ENCODE measurements at places on chromosomes 1 and 21.

DNA sequence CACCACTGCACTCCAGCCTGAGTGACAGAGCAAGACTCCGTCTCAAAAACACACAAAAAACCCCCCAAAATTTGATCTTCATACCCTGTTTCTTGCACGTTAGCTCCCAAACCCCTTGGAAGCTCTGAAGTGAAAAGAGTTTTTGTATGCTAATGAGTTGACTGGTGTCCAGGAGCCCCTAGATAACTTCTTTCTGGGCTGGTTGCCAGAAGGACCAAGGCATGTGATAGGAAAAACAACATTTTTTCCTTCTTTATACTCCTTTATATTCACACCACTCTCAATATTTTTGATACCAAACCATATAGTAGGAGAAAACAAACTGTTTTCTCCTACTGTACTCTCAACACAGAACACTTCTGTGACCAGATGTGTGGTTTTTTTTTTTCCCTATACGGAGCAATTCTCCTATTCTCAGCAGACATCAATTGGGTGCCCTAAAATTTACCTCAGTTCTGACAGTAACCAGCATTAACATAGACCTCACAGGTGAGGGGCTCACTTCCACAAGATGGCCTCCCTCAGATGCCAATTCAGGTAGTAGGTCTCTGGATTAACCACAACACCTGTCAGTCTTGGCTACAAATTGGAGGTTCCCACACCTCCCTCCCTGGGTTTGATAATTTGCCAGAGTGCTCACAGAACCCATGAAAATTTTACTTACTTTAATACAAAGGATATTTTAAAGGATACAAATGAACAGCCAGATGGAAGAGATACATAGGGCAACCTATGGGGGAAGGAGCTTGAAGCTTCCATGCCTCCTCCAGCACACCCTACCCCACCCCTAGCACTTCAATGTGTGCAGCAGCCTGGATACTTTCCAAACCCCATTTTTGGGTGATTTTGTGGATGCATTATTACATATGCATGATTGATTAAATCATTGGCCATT, 25.6 kb downstream of the ZYG11B start:
- DNase-seq, result no peak

GRCh38 chr1:46005594-46005993, 126.8 kb downstream of the PIK3R3 start:
- DNase-seq, result no peak

DNA sequence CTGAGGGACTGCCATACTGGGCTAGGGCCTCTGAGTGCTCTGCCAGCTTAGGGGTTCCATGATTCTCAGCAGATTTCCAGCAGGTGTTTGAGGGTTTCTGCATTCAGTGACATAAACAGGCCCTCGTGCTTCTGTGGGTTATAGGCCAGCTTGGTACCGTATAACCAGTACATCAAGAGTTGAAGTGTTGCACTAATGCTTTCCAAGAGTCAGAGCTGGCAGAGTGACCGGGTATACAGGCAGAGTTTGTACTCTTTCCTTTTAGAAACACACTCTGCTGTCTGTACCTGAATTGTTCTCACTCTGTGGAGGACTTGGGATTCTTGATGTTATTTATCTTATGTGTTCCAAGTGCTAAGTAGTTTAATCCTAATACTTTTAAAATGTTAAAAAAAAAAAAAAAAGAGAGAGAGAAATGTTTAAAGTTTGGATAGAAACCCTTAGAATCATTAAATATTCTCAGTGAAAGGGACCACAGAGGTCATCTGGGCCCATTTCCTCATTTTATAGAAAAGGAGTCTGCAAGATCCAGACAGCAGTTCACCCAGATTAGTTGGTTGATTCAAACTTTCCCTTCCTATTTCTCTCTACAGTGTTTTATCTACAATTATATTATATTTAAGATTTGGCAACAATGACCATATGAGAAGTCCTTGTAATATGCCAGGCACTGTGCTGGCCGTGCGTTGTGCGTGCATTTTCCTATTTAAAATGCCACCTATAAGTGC, 325.8 kb downstream of the KIF26B start:
- no peak for DNase-seq

DNA sequence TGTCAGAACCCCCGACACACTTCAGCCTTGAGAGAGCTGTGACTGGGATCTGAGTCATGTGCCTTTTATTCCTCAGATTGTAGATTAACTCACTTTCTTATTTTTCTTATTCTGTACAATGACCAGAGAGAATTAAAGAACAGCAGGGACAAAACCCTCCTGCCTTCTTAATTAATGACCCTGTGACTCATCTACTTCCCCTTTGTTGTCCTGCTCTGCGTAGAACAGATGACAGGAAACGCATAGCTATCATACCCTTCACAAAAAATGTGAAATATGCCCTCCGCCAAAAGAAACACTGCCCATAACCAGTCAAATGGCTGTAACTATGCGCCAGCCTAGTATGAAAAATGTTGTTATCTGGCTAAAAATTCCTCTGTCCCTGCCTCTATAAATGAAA, 9.1 kb upstream of the PADI2 start:
- peak; percentile 98 for DNase-seq

- no peak for DNase-seq
Measured at GRCh38 chr1:160400646-160401486, 502 bp downstream of the VANGL2 start.

- DNase-seq, result no peak
Measured at GRCh38 chr1:236129306-236129705, 13.0 kb upstream of the GPR137B start.

DNA sequence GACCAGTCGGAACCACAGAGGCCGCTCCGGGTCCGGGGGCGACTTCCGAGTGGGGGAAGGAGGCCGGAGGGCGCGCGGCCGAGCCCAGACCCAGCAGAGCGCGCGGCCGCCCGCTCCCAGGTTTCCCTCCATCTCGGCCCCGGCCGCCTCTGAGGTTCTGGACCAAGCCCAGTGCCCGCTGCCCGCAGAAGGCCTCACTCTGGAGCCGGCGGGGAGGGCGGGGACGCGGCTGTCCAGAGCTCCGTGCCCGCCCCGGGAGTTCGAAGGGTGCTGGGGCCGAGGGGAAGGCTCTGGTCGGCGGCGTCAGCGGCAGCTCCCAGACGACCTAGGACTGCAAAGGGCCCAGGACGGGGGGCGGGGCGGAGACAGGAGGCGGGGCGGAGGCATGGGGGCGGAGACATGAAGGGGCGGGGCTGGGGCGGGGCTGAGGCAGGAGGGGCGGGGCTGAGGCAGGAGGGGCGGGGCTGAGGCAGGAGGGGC, 48.0 kb upstream of the SLC19A1 start:
- peak; percentile 27 for DNase-seq

DNA sequence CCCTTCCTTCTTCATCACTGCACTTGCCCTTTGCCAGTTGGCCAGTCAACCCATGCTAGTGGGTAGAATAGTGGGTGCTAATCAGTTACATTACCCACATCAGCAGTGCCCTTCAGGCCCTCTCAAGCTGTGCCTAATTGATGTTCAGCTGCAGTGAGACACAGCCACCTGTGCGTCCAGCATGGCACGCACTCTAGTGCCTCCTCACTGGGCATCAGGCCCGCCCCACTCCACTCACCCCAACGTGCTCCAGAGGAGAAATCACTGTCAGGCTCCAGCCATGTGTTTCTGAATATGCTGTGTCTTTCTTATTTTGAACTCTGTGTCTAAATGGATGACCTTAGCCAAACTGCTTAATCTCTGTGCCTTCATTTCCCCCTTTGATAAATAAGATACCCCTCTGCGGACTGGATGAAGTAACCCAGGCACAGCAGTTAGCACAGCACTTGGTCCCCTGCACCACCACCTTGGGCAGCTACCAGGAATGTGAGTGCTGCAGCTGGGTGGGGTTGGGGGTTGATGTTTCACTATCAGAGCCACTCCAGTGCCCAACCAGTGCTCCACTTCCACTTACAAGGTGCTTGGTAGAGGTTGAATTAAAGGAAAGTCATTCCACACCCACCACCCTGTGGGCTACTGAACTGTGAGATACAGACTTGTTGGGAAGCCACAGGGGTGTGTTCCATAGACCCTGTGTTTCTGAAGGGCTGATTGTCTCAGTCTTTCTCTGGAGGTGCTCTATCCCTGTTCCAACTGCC, 8.9 kb upstream of the ADORA3 start:
- no peak for DNase-seq

DNA sequence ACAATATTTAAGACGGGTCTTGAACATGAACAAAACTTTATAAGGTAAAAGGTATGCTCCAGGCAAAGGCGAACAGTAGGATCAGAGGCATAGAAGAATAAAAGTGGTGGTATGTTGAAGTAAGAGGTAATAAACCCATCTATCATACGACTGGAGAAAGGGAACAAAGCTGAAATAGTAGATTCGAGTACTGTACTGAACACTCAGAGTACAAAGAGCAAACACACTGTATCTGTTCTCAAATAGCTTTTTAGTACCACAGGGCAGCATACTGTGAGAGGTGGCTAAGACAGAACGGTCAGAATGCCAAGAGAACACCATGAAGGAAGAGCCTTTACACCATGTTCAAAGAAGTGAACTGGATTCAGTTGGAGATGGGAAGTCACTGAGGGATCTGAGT, 83.2 kb downstream of the EPS15 start:
- no peak for DNase-seq

GRCh38 chr21:21851657-21852056, 853.4 kb downstream of the NCAM2 start:
- DNase-seq, result no peak

GRCh38 chr1:25137106-25137505, 95.2 kb downstream of the SYF2 start:
- DNase-seq, result no peak

GRCh38 chr1:173415490-173415889, 61.6 kb upstream of the PRDX6 start:
- no peak for DNase-seq

DNA sequence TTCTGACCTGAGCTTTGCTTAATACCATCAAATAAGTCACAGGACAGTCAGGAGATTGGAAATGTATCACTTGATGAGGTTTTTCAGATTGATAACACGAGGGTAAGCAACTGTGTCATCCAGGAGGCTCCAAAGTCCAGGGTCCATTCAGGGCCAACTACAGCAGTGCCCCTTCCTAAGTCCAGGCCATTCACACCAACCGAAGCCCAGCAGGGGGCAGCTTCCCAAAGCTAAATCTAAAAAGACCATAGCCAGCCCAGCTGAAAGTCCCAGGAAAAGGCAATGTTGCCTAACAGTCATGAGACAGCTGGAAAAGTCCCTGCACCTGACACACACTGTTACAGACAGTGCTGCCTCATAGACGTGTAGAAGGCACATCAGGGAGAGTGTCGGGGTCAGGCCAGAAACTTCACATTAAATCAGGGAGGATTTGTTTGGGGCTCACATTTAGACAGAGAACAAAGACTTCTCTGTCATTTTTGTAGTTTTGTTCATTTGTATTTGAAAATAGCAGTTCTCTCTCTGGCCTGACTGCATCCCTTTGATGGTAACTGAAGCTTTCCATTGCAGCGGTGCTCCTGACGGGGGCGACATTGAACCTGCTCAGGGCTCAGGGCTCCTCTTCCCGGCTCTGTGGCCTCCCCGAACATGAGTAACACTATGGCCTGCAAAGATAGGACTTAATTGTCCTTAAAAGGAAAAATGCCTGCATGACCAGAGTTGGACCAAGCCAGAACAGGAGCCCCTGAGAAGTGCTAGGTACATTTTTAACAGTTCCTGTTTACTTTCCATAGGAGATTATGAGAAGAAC, 200.4 kb downstream of the NRIP1 start:
- peak; percentile 71 for DNase-seq

- DNase-seq, result no peak
Measured at GRCh38 chr1:156468693-156469345, 31.8 kb downstream of the MEF2D start.

- DNase-seq, result peak; percentile 50
Measured at GRCh38 chr1:19240673-19241538, 10.4 kb downstream of the EMC1 start.

- DNase-seq, result no peak
Measured at GRCh38 chr1:20233394-20233793, 47.1 kb upstream of the PLA2G2C start.

- no peak for DNase-seq
Measured at GRCh38 chr1:91121366-91121765, 99.5 kb upstream of the ZNF644 start.

DNA sequence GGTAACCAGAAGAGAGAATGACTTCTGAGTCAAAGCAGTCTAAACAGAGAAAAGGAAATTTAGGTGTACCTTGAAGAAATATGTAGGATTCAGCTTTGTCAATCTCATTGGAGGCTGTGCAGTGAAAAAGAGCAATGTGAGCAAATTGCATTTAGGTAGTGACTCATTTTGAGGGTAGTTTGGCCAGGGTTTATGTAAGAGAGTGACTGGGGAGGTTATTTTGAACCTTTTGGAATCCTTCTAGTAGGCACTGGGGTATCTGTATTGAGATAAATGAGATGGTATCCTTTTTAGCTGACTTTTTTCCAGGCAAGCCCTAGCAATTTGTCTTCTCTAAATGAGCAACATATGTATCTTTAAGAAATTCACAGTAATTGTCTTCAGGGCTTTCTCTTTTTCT, 95.9 kb downstream of the DISP1 start:
- DNase-seq, result no peak

DNA sequence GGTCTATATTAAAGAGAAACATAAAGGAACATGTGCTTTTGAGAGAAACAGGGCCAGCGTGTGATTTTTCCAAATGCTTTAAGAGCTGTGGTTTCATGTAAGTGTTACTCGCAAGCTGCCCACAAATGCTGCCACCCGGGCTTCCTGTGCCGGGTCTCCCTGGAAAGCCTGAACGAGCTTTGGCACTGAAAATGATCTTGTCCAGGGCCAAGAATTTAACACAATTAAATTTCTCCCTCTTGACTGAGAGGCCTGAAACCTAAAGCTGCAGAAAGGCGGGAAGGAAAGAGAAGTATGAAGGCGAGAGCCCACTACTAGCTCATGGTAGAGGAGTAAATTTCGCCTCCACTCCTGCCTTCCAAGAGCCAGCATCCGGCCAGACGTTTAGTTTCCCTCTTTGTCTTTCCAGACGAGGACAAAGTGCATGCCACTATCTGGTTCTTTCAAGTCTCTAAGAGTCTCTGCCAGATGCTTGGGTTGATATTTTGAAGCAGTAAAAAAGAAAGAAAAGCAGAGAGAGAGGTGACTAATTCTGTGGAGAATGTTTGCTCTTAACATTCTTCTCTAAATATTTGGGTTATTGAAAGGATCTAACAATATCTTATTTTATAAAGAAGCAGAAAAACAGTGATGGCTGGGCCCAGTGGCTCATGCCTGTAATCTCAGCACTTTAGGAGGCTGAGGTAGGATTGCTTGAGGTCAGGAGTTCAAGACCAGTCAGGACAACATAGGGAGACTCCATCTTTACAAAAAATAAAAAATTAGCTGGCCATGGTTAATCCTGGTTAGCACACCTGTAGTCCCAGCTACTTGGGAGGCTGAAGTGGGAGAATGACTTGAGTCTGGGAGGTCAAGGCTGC, 100.0 kb upstream of the HNRNPU start:
- DNase-seq, result peak; percentile 28
